Vein endothelial cell (primary cell): ENCODE measurements at places on chromosomes 11 and 22. TPM values are rescaled to one million over a fixed set of nuclear protein-coding genes. Genes with fewer than 3 reads are reported as not detected.

The PRODH gene
- 0.29 TPM in 1 of 2 replicates, not detected in the other for total RNA-seq

The HTR3A gene
- not detected in 2 replicates for total RNA-seq

The PLA2G3 gene
- total RNA-seq = 0.19 TPM in 1 of 2 replicates, not detected in the other

The ROBO4 gene
- total RNA-seq = 505 and 745 TPM in 2 replicates

The GGTLC2 gene
- total RNA-seq = not detected in 2 replicates

The CABP7 gene
- not detected in 2 replicates for total RNA-seq

The NKAPD1 gene
- 16.0 and 19.8 TPM in 2 replicates for total RNA-seq

The NPAT gene
- total RNA-seq = 20.6 and 22.1 TPM in 2 replicates

The PLA2G6 gene
- 2.9 TPM in 2 replicates for total RNA-seq

The OR10A2 gene
- not detected in 2 replicates for total RNA-seq

The PATE2 gene
- 0.19 and 0.65 TPM in 2 replicates for total RNA-seq

The LYVE1 gene
- total RNA-seq = 5.9 and 37.7 TPM in 2 replicates

The APOA1 gene
- not detected in 2 replicates for total RNA-seq

The MUC5AC gene
- not detected in 2 replicates for total RNA-seq

The TTC38 gene
- total RNA-seq = 27.8 and 45.9 TPM in 2 replicates

The OR51B5 gene
- not detected in 2 replicates for total RNA-seq

The PRDM10 gene
- 8.5 and 9.6 TPM in 2 replicates for total RNA-seq

The ANKK1 gene
- total RNA-seq = under 0.01 TPM in 1 of 2 replicates, not detected in the other

The FREY1 gene
- 2.6 and 3.5 TPM in 2 replicates for total RNA-seq

The VPS11 gene
- total RNA-seq = 25.5 and 32.3 TPM in 2 replicates

The KRTAP5-1 gene
- not detected in 2 replicates for total RNA-seq

The POU2F3 gene
- total RNA-seq = not detected in 2 replicates

The HBE1 gene
- not detected in 2 replicates for total RNA-seq

The MIOX gene
- total RNA-seq = not detected in 2 replicates

The TMEM121B gene
- total RNA-seq = 0.48 and 0.65 TPM in 2 replicates

The HIC2 gene
- total RNA-seq = 4.6 and 4.8 TPM in 2 replicates

The APOL4 gene
- 0.57 and 1.6 TPM in 2 replicates for total RNA-seq

The FAM180B gene
- total RNA-seq = not detected in 2 replicates

The GPR83 gene
- not detected in 2 replicates for total RNA-seq

The C11orf86 gene
- total RNA-seq = not detected in 2 replicates

The KBTBD3 gene
- 3.3 TPM in 2 replicates for total RNA-seq

The FJX1 gene
- total RNA-seq = 39.5 and 52.9 TPM in 2 replicates

The KCNQ1OT1 gene
- 1.8 and 2.3 TPM in 2 replicates for total RNA-seq

The INSC gene
- total RNA-seq = not detected in 2 replicates

The CLTCL1 gene
- 3.9 and 4.2 TPM in 2 replicates for total RNA-seq

The OR8A1 gene
- not detected in 2 replicates for total RNA-seq

The PLET1 gene
- not detected in 2 replicates for total RNA-seq

The DAGLA gene
- total RNA-seq = 5.0 and 5.9 TPM in 2 replicates

The P2RX6 gene
- total RNA-seq = under 0.01 TPM in 2 replicates

The NELL1 gene
- total RNA-seq = not detected in 2 replicates

The MMP8 gene
- not detected in 2 replicates for total RNA-seq

The CAPN5 gene
- 9.5 and 9.7 TPM in 2 replicates for total RNA-seq

The RASL10A gene
- total RNA-seq = 0.96 and 1.3 TPM in 2 replicates
